ENCODE measurements at places on chromosomes 7 and 10.
A peak's percentile ranks its signal among the peaks of the same experiment; 100 is the strongest.

- no peak for DNase-seq
Measured at GRCh38 chr10:129936266-129936922, 27.7 kb downstream of the EBF3 start.

- DNase-seq: no peak
Measured at GRCh38 chr7:95609277-95609971, 13.1 kb upstream of the PDK4 start.

DNA sequence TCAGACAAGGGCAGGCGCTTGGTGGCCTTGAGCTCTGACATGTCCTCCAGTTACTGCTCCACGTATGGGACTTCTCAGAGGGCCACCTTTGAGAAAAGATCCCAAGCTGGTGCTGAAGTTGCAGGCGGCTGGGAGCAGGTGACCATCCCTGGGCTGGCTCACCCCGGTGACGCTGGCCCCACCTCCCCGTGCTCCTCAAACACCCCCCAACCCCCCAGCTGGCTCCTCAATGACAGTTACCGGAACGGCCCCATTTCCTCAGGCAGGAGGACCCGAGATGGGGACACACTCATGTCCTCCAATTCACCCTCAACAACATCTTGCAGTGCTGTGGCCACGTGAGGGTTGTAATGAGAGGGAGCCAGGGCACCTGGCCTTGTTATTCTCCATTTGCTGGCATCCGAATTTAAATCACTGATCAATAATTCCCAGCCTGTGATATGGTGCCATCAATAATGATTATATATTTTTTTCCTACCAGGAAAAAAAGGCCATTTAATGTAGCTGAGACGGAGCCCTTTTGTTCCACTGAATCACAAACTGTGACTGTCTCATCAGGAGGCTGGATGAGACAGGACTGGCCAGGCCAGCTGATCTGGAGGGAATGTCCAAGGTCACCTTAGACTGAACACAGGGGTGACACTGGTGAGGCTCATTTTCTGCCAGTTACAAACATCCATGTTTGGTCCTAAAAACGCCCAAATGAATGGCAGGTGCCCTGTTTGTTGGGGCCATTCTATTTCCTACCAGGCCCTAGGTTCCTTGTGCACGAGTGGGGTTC, 64.5 kb downstream of the CHST15 start:
- DNase-seq: no peak

DNA sequence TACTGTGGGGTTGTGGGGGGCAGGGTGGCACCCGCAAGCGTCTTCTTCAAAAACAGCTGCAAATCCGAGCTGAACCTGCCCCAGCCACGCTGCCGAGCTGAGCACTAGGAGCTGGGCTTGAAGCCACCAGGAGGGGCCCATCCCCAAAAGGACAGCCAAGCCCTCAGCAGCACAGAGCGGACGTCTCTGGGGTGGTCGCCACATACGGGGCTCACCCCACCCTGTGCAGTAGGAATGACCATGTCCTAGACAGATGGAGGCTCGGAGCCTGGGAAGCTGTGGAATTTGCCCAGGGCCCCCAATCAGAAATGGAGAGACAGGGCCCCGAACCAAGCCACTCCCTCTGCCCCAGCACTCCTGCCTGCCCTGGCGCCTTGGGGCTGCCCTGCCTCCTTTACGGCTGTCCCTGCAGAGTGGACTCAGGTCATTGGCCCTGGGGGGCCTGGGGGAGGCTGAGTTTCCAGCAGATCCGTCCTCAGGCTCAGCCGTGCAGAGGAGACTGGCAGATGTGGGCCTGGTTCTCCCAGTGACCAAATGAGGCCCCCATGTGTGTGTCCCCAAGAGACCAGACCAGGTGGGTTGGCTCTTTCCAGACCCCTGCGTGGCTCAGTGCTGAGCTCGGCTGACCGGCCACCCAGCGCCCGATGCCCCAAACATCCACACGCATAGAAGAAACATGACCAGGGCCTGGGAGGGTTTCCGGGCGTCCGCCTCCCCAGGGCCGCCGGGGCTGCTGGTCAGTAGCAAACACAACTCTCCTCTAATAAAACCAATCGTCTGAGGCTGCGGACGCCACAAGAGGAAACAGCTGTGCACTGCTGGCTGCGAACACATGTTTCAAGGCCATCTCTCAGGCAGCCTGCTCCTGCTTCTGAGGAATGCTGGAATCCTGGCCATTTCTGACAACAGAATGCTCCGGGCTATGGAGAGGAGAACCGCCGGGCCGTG, 54.9 kb downstream of the PDGFA start:
- no peak for DNase-seq

GRCh38 chr10:62062752-62063512, 161.4 kb downstream of the ARID5B start:
- no peak for DNase-seq

DNA sequence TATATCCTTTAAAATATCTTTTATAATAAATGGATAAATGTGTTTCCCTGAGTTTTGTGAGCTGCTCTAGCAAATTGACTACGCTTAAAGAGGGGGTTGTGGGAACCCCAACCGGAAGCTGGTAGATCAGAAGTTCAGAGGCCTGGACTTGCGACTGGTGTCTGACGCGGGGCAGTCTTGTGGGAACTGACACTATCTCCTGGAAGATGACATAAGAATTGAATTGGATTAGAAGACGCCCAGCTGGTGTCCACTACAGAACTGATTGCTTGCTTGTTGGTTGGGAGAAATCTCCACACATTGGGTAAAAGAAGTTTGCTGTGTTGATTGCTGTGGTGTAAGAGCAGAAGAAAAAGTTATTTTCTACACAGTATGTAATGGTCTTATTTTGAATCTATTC, 51.1 kb upstream of the AHR start:
- DNase-seq: no peak

DNA sequence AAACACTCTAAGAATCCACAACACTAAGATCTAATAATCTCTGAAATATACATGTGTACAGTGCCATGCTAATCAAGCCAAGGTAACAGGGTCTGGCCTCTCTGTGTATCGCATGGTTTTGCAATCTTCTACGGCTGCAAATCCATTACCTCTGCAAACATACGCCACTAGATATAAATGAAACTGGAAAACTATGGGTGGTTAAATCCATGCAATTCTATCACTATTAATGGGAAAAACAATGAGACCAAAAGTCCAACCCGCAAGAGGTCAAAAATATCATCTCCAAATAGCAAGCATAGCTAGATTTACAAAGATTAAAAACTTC, 23.0 kb downstream of the SGCE start:
- no peak for DNase-seq

- DNase-seq: no peak
Measured at GRCh38 chr10:116787053-116787659, 44.8 kb upstream of the HSPA12A start.

DNA sequence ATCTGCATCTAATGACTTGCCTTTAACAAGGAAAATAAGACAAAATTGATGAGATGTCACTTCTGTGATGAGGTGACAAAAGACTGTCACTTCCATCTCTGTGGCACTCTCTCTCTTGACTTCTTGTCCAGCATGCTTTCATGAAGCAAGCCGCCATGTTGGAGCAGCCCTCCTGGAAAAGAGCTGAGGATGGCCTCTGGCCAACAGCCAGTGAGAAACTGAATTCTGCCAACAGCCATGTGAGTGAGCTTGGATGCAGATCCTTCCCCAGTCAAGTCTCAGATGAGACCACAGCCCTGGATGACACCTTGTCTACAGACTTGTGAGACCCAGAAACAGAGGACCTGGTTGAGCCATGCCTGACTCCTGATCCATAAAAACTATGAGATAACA, 412.6 kb upstream of the SHH start:
- DNase-seq: no peak

DNA sequence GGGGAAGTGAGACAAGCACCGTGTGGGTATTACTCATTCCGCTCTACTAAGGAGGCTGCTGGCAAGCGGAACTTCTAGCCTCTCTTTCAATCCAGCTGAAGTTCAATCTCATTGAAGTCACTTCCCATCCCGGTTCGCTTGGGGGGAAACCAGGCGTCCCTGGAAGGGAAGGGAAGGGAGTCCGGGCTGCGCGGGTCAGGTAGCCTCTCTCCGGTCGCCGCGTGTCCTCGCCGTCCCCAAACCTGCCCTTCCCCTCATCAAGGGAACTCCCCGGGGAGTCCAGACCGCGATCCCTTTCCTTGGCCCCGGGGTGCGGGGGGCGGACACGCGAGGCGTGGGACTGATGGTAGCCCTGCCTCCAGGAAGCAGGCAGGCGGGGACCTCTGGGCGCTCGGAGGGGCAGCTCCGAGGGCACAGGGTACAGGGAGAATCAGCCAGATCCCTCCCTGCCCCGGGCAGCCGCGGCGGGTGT, 598 bp upstream of the ZEB1 start:
- DNase-seq: peak; percentile 33

DNA sequence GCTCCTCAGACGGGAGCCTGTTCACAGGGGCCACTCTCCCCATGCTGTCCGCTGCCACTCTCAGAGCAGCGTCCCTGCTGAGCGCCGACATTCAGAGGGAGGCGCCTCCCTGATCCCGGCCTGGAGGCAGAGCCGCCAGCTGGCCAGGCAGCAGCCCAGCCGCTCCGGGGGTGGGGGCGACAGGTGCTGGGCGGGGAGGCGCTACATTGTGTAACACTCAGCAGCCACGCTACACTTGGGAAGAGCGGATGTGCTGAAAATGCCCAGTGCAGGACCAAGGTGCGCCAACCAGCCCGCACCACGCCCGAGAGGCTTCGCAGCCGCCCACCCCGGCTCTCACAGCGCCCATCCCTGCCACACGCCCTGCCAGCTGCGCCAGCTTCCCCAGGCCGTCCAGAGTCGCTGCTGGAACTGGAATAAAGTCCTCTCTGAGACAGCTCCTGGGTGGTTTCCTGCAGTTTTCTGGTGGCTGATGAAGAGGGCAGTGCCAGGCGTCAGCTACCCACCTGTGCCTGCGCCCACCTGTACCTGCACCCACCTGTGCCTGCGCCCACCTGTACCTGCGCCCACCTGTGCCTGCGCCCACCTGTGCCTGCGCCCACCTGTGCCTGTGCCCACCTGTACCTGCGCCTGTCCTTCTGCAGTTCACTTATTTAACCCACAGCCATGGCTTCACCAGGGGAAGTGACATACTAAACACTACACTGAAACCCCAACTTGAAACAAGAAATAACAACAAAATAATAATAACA, 25.7 kb downstream of the STK32C start:
- DNase-seq: no peak

DNA sequence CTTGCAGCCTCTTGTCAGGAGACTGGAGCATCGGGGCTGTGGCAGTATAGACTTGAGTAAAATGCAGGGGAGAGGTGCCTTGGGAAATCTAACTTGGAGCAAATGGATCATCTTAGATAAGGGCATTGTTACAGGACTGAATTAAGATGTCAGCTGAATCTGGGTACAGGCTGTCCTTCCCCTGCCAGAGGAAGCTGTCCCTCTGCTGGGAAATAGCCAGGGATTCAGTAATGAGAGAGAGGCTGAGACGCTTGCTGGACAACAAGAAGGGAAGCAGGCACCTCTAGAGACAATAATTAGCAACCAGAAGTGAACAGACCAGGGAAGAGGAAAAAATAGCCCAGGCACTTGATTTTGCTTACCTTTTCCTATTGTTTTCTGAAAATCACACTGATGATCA, 20.7 kb upstream of the RAPGEF5 start:
- no peak for DNase-seq

DNA sequence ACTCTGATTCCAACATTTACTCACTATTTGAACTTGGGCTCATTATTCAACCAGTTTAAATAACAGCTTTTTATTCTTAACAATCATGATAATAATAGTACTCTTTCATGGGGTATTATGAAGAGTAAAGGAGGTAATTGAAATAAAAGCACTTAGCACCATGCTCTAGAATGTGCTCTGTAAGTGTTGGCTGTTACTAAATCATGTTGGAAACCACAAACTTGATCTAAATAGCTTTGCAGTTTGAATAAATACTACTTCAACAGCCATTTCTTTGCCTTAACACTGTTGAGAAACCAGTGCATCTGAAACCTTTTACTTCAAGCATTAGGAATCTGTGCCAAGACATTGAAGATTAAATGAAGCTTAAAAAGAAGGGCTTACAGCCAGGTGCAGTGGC, 7.9 kb upstream of the UPF2 start:
- DNase-seq: no peak

- DNase-seq: no peak
Measured at GRCh38 chr7:50362142-50362541, 57.6 kb downstream of the IKZF1 start.

DNA sequence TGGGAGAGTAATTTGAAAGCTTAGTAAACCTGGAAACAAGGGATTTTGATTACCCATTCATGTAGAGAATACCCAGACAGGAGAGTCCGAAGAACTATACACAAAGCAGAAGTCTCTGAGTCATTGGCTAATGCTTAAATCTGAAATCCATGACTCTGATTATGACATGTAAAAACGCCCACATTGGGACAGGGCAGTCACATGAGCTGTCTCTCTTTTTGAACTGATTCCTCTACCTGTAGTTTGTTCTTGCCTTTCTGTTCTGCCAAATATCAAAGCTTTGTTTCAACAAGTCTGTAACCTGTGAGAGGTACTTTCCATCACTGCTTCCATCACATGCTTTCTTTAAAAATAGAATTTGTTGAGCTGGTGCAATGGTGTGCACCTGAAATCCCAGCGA, 4.3 kb upstream of the GPNMB start:
- no peak for DNase-seq

DNA sequence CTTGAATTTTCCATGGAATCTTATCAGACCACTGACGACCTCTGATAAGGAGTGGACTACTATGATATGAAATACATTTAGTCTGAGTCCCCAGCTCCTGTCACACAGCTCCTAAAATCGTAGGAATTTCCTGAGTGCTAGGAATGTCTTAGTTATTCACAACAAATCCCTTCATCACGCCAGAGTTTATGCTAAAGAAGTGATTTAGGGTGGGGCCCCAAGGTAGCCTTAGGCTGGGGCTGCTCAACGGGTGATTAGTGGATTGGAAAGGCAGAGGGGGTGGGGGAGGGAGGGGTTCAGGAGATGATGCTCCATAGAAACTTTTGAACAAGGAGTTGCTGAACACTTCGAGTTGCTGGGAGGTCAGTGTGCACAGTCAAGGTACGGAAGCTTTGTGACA, 7.0 kb upstream of the TET1 start:
- DNase-seq: no peak

DNA sequence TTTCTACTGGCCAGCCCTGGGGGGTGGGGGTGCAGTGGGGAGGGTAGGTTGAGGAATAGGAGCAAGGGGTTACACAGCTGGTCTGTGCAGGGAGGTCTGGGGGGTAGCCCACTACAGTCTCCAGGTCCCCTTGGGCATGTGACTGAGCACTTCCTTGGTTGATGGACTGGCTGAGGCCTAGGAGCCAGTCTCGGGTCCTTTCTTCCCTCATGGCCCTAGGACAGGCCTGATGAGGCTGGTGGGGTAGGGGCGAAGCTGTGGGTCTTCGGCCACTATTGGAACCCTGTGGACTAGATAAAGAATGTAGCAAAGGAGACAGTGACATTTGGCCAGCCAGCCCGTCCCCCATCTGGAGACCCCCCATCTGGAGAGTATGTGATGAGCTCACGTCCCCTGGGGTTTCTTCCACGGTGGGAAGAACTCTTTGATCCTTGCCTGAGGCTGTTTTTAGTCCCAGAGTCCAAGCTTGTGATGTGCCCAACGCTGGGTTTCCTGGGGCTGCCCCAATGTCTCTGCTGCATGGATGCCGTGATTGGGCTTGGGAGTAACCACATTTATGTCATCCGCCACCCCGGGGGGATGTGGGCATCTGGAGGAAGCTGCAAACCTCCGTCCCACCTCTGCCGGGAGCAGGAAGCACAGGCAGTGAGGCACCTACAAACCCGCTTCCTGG, 20.7 kb downstream of the FAM241B start:
- no peak for DNase-seq
